ENCODE measurements at places on chromosomes 12 and 14.

DNA sequence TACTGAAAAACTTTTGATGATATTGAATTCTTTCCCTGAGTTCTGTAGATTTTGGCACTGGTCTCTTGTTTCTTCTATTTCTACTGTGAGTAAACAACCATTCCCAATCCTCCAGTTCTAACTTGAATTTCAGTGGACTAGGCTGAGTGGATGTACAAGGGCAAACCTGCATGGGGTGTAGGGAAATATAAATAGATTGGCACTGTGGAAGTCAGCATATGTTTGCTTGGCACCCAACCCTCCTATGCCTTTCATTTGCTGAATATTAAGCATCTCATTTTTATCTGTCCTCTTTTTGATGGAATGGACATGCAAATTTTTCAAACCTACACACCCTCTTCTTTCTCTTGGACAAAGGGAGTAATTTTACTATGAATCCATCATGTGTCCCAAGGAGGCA lies 828.3 kb downstream of the DIO2 start:
- no peak for DNase-seq

GRCh38 chr12:101678081-101678480 lies 19.4 kb upstream of the CHPT1 start:
- no peak for DNase-seq

DNA sequence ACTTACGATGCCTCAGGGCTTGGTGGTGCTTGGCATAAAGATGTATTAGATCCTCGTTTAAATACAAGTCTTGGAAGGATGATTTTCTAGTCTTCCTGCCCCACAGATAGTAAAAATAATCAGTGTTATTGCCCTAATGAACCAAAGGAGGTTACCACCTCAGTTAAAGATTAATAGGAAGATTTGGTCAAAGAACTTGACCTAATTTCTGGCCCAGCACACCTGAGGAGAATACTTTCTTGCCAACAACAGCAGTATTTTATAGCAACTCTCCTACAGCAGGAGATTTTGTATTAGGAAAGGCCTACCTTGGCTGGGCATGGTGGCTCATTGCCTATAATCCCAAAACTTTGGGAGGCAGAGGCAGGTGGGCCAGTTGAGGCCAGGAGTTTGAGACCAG lies 31.6 kb downstream of the CSRP2 start:
- no peak for DNase-seq

DNA sequence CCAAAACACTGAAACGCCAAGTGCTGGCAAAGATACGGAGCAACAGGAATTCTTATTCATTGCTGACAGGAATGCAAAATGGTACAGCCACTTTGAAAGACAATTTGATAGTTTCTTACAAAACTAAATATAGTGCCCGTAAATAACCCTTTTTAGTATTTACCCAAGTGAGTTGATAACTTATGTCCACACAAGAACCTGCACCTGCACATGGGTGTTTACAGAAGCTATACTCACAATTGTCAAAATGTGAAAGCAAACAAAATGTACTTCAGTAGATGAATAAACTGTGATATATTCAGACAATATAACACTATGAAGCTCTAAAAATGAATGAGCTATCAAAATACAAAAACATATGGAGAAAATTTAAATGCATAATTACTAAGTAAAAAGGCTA lies 86.6 kb downstream of the ATXN7L3B start:
- no peak for DNase-seq

DNA sequence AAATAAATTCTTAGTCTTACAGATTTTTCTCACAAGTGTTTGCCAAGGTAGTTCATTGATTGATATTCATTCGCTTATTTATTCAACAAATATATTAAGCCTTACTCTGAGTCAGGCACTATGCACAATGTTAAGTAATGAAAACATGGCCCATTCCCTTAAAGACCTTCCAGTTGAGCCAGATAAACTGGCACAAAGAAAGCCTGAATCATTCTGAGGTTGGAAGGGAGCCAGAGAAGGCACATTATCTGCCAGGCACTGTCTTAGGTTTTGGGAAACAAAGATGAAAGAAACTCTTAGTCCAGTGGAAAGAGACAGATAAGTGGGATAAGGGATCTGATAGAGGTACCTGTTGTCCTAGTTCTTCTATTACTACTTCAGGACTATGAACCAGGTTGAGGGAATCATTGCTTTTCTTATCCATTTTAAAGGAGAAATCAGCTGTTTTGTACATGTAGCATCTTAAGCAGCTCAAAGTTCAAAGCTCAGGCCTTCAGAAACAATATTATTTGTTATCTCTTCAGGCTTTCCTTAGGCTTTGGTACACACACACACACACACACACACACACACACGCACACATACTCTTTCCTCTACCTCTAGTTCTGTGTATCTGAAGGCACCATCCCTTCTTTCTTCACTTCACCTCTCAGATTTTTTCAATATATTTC lies 27.0 kb downstream of the PDE6H start:
- no peak for DNase-seq

DNA sequence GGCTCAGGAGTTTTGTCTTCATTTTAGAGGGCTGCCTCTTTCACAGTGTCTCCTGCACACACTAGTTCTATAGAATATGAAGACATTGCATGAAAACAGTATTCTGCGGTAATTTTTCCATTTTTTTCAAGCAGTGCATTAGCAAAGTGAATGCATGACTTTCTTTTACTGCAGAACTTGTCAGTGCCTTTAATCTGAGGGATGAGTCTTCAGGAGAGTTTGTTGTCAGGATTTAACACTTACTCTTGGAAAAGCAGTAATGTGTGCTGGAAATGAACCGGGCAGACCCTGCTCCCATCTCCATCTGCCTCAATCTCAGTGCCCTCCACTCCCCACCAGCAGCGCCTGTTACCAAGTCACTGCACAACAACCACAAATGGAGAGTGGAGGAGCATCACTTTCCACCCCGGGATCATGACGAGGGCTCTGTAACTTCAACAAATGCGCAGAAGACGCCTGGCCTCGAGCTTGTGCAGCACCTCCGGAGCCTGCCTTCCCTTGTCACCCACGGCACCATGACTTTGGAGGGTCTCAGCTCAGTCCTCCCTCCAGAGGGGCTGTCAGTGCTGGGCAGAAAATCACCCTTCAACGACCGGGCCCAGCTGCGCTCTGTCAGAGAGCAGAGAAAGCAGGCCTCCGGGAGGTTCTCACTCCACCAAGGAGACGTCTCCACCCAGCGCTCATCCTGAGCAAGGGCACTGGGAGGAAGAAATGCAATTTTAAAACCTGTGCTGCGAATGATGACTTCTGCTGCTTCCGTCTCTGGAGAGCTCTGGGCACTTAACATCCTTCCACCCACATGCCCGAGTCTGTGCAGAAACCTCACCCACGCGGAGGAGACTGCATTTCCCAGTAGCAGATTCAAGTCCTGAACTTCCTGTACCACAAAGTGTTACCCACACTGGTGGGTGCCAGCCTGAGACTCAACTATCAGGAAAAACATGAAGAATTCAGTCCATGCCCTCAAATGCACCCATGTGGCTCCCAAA lies 255.7 kb downstream of the ADGRD1 start:
- DNase-seq, result no peak

- no peak for DNase-seq
These were observed 9.5 kb upstream of the CLEC2D start for GRCh38 chr12:9660046-9660445.

DNA sequence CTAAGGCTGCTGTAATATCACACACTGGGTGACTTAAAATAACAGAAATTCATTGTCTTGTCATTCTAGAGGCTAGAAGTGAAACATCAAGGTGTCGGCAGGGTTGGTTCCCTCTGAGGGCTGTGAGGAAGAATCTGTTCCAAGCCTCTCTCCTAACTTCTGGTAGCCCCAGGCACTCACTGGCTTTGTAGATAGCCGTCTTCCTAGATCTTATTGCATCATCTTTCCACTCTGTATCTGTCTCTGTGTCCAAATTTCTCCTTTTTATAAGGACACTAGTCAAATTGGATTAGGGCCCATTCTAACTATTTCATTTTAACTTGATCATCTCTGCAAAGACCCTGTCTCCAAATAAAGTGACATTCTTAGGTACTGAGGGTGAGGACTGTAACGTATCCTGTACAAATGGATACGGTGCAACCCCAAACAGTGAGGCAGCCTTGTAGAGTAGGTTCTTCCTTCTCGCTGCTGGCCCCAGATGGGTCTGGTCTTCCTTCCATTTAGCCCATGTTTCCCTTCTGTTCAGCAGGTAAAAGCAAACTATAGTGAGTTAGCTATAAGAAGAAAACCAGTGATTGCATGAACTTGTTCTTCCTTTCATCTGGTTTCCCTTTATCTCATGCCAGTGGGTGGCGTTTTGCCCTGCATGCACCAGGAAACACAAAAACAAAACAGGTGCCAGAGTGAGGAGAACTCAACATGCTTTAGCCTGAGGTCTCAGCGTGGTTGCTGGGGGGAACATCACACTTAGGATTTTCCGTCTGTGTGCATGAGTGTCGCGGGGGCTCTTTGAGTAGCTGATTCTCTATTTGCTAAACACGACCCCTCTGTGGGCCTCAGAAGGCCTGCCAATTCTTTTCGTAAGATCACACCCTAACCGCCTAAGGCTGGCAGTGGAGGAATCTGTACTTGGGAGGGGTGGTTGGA lies 19.5 kb downstream of the TTC9 start:
- no peak for DNase-seq

GRCh38 chr12:11885261-11886038 lies 185.3 kb upstream of the BCL2L14 start:
- no peak for DNase-seq

- no peak for DNase-seq
These were observed 33.4 kb upstream of the CISTR start for GRCh38 chr12:53785161-53785560.

DNA sequence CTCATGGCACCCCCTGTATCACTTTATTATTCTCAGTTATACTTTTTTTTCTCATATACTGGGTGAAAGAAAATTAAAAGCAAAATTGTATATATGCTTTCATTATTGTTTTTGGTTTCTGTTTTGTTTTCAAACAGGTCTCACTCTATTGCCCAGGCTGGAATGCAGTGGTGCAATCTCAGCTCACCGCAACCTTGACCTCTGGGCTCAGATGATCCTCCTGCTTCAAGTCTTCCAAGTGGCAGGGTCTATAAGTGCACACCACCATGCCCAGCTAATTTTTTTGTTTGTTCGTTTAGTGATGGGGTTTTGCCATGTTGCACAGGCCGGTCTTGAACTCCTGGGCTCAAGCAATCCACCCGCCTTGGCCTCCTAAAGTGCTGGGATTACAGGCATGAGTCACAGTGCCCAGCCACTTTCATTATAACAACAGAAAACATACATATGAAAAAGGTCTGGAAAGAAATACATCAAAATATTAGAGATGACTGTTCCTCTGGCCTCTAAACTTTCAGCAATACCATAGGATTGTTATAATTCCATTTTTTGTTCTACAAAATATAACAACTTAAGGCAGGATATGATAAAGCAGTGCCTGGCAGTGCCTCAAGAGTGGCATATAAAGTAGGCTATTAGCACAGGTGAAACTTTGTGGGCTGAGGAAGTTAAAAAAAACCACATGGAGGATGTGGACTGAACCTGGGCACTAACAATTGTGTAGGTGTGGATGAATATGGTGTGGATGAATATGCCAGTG lies 5.8 kb upstream of the NTN4 start:
- DNase-seq, result no peak

DNA sequence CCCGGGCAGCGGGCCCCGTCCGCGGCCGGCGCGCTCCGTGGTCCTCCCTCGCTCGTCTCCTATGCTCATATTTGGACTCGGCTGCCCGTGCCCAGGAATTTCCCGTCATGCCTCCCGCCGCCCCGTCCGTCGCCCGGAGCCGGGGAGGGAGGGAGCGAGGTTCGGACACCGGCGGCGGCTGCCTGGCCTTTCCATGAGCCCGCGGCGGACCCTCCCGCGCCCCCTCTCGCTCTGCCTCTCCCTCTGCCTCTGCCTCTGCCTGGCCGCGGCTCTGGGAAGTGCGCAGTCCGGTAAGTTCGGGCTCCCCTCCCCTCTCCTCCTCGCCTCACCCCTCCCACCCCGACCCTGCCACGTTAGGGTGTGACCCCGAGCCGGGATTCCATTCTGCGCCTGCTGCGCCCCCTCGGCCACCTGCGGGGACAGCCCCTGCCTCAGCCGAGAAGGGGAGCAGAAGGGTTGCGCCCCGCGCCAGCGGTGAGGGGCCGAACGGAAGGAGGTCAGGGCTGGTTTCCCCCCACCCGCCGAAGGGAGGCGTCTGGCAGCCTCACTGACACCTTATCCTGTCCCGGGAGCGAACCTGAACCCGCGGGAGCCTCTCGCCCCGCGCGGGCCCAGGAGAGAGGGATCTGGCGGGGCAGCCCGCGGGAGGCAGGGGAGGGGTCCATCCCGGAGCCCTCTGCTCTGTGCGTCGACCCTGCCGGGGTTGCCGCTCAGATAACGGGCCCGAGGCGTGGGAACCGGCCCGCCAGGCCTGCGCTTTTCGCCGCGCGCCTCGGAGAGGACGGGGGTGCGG lies at the start of gene MSRB3:
TSS of gene MSRB3 (plus strand) at position 108 of the 793 bp plus-strand sequence. CDS start 29,897 bp downstream, outside the sequence.
- DNase-seq, result no peak

DNA sequence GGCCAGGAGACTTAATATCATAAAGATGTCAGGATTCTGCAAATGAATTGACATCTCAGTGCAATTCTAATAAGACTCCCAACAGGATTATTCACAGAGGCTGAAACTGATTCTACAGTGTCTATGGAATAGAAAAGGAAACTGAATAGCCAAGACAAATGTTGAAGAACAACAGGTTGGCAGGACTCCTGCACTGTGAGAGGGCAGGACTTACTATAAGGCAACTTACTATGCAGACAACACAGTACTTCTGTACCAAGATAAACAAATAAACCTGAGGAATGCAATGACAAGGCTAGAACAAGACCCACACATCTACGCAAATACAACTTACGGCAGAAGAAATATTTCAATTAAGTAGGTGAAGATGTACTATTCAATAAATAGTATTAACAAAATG lies 132.2 kb upstream of the FKBP4 start:
- no peak for DNase-seq

DNA sequence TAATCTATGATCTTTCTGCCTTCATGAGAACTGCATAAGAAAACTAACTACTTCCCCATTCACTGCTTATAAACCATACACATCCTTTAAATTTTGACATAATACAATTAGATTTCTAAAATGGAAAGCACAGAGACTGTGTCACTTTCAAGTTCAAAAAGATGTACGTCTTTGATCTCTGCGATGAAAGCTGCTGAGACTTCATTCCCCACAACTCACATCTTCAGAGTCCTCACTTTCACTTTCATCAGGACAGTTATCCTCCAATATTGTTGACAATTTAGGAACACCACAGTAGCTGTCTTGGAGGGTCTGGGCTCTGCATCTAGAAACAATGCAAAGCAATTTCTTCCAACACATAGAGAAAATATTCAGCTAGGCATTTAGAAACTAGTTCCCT lies 47.9 kb upstream of the KCNC2 start:
- DNase-seq, result no peak

DNA sequence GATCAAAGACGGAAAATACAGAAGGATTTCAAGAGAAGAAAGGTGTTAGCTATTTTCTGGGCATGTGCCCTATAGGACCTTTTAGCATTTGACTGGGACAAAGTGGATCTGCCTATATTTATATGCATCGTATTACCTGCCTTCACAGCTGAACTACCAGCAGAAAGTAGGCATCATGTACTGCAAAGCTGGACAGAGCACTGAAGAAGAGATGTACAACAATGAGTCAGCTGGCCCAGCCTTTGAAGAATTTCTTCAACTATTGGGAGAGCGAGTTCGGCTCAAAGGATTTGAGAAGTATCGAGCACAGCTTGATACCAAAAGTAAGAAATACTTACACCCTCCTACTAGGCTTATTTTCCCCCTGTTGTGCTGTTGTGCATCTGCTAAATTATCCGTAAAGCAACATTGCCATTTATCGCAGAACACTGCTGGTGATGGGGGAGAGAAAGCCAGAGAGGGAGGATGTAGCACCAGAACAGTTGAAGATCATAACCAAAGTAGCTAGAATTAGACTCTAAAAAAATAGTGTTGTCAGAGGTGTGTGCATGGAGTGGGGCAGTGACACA lies 282.0 kb upstream of the RGS6 start:
- DNase-seq, result no peak

Measured in stimulated activated CD8-positive, alpha-beta memory T cell treated with anti-CD3 and anti-CD28 coated beads, Interleukin-7, amount 100 ng/mL, for 24 hours (primary cell).